ENCODE measurements at places on chromosomes 1 and 21. TPM values are rescaled to one million over a fixed set of nuclear protein-coding genes. Genes with fewer than 3 reads are reported as not detected.

- DNase-seq = peak; percentile 75
Measured at GRCh38 chr1:60108196-60108595, 34.6 kb upstream of the C1orf87 start.

- DNase-seq = no peak
Measured at GRCh38 chr1:28258628-28259251, 578 bp upstream of the SESN2 start.

GSTM5 gene
- 71.1 TPM for polyA plus RNA-seq

DNA sequence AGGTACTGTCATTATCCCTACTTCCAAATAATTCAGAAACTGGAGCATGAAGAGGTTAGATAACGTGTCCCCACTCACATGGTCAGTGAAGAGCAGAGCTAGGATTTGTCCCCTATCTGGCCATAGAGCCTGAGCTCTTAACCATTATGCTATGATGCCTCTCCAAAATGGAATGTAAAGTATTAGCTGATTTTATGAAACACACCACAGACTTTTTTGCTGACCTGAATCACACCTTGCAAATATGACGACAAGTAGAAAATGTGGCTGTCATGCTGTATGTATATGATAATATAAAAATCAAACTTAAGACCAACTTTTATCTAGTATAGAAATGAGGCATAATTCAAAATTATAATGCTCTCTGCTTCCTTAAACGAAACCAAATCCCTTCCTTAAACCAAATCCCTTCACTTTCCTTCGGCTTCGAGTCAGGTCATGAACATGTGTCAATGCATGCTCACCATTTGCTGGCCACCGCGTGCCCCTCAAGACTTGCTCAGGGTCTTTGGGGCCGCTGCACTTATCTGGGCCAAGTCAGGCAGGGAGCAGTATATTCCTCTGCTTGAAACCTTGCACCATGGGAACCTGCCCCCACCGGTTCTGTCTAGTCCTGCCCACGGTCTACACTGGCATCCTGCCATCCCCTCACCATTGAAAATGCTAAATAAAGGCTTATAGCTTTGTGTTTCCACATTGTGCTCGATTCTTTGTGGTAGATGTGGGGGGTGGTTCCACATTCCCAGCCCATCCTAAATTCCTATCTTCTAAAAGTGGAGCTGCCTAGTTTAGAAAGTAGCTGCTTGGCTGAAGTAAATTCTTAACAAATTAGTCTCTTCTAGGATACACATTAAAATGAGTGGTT is 1.6 kb upstream of the TMCC2 start:
- no peak for DNase-seq

DNA sequence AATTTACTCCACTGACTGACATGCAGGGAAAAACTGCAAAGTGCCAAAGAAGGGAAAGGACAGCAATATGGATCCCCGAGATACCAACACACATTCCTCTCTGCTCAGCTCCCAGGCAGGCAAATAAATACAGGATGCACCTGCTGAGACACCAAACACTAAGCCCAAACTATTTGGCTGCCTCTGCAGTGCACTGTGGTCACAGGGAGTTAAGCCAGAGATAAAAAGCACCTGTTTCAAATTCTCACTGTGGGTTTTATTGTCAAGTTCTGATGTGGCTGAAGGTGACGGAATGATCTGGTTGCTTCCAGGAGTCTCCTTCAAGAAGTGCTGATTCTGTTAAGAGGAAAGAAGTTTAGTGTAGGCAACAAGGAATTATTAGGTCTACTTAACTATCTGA is 17.7 kb downstream of the TEX38 start:
- DNase-seq = no peak

DNA sequence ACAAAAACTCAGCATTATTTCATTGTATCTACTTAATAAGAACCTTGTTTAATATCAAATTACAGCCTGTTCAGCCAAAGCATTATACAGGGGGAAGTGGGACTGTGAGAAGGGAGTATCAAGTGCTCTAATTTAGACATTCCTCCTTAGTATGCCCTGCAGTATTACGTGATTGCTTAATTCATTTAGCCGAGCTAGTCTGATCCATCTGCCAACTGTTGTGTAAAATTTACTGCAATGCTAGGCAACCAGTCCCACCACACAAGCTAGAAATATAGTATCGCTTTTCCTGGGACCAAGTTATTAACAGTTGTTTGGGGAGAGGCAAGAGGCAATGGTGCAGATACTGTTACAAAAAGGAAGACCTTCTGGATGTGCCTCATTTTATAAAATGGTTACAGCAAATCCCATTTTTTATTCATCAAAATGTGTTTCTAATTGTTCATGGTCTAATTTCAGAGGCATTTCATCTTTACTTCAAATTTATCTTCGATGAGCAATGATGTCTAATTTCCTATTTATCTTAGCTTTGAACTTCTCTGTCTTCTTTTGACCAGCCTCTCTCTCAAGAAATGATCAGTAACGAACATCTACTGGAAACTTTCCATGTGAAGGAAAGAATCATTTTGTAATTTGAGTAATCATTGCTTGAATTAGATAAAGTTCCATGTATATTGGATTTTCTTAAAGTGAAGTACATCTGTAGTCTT is 283.3 kb downstream of the DUSP10 start:
- peak; percentile 58 for DNase-seq

GRCh38 chr1:45589861-45590260 is 6.0 kb downstream of the NASP start:
- no peak for DNase-seq

- peak; percentile 80 for DNase-seq
Measured at GRCh38 chr1:206912445-206913095, 9.2 kb downstream of the FCMR start.

DNA sequence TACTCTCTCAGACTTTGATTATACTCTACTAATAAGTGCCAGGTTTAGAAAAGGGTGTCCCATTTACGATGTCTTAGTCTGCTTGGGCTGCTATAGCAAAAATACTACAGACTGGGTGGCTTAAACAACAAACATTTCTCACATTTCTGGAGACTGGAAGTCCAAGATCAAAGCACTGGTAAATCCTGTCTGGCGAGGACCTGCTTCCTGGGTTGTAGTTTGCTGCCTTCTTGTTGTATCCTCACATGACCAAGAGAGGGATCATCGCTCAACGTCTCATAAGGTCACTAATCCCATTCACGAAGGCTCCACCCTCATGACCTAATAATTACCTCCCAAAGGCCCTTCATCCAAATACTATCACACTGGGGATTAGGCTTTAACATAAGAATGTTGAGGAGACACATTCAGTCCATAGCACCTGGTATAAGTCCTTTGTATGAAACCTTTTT is 12.0 kb downstream of the PRDX6 start:
- no peak for DNase-seq

Data from renal pelvis (tissue), 12 donors.